PC-9 (cell line): ENCODE measurements at places on chromosomes 4 and X. TPM values are rescaled to one million over a fixed set of nuclear protein-coding genes. Genes with fewer than 3 reads are reported as not detected.

GRCh38 chr4:40196724-40197281 lies at the start of gene RHOH:
Gene RHOH (plus strand): TSS chr4:40197031. CDS start chr4:40243387, 46,356 bp downstream.
- no peak for DNase-seq

DNA sequence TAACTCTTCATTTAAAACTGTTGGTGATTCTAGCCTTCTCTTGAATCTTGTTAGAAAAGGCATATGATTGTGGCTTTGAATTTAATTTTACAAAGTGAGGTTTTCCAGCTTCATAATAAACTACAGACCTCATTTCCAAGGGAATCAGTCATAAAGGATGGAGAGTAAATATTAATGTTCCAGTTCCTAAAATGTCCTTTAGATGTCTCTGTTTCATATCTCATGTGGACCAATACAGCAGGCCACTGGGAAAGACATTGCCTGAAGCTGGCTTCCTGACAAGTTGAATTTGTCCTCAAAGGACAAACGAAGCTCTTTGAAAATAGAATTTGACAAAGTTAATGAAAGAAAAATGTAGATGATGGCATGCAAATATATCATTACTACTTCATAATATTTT lies 125.4 kb downstream of the ZNF330 start:
- no peak for DNase-seq

GRCh38 chr4:66376396-66376795 lies 706.1 kb upstream of the EPHA5 start:
- DNase-seq: no peak

GRCh38 chr4:180028682-180029081 lies 2214.5 kb upstream of the TENM3 start:
- peak; percentile 8 for DNase-seq

- no peak for DNase-seq
Observed at GRCh38 chrX:11382930-11383329, 89.7 kb downstream of the AMELX start.

DNA sequence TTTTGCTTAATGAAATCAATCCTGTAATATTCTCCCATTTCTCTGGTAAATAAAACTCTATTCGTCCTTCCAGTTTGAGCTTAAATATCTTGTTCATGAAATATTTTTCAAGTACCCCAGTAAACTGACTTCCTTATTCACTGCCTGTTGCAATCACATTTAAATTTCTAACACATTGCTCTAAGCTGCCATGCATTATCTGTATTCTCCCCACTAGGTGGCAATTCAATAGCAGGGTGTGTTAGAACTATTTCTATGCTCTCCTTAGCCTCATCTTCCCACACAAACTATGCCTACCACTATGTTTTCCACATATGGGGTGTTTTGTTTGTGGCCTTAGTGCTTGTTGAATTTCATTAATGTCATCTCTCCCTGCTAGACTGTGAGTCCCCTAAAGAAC lies 377.1 kb upstream of the HS3ST1 start:
- DNase-seq: no peak

GRCh38 chr4:167966143-167966542 lies 126.2 kb upstream of the ANXA10 start:
- no peak for DNase-seq

DNA sequence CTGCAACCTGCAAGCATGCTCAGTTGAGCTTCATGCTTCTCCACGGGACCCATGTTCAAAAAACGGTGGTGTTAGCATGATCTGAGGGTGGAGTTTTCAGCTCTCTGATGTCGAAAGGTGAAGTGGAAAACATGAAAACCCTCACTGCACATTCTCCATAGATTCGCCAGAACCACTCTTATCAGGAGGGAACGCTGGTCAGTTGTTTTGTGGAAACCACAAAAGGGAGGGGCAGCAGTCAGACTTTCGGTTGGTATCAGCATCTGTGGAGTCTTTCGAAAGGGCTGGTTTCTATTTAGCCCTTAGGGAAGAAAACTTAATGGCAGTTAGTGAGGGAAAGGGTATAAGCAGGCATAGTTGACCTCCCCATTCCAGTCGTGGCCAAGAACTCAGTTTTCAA lies 12.6 kb downstream of the PPA2 start:
- peak; percentile 76 for DNase-seq

- DNase-seq: no peak
Observed at GRCh38 chrX:6386837-6387236, 148.1 kb downstream of the VCX3A start.

GRCh38 chr4:169821402-169821801 lies 63.7 kb upstream of the HPF1 start:
- no peak for DNase-seq

DNA sequence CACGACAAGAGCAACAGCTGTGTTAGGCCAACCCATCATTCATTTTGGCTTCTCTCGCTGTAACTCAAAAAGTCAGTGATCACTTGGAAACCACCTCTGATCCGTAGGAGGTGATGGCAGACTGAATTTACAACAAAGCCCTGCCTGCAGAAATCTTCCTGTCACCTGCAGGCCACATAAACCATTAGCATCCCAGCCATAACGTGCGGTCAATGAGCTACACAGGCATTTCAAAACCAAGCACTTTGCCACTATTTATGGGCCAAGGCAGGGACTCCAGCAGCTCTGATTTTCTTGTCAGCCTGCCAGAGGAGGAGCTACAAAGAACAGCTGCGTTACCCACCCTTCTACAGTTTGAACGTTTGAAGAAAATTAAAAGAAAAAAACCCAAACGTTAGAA lies 228.1 kb upstream of the PPARGC1A start:
- DNase-seq: no peak

GRCh38 chr4:85861064-85861765 lies 386.3 kb downstream of the ARHGAP24 start:
- DNase-seq: no peak

DNA sequence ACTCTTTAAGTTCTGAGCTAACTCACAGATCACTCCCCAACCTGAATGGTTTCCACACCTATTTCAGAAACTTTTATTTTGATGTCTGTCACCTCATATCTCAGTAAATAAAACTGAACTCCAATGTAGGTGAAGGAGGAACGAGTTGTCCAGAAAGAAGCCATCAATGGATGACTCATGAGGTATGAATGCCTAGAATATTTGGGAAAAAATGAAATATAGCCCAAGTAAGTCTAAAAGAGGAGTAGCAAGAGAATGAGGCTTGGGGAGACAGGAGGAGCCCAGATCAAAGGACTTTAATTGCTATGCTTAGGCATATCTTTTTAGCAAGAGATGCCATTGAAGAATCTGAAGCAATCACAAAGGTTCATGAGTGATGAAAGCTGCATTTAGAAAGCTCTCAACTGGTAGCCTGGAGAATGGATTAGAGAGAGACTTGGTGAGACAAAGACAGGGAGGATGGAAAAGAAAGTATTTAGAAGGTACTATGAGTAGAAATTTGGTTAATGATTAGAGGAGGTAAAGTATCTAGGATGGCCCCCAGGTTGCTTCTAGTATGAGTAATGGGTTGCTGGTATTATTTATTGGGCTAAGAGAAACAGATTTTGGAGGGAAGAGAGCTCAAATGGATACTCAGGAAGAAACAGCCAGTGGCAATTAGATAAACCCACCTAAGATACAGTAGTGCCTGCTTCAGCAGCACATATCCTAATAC lies 39.4 kb downstream of the NOCT start:
- no peak for DNase-seq

DNA sequence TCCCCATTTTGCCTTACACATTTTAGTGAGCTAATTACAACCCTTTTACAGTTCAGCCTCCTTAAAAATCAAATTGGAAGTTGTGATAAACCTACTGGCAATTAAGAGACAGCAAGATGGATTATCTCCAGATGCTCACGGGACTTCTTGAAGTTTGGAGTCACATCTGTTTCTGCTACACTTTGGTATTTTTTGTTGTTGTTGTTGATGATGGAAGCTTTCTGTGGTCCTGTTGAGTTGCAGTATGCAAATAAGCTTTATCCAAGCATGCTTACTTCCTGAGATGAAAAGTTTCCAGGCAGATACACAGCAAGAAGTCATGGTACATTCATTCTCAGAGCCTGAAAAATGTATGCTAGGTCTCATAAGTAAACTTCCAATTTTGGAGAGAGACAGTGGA lies 670.0 kb upstream of the AMOT start:
- no peak for DNase-seq

DNA sequence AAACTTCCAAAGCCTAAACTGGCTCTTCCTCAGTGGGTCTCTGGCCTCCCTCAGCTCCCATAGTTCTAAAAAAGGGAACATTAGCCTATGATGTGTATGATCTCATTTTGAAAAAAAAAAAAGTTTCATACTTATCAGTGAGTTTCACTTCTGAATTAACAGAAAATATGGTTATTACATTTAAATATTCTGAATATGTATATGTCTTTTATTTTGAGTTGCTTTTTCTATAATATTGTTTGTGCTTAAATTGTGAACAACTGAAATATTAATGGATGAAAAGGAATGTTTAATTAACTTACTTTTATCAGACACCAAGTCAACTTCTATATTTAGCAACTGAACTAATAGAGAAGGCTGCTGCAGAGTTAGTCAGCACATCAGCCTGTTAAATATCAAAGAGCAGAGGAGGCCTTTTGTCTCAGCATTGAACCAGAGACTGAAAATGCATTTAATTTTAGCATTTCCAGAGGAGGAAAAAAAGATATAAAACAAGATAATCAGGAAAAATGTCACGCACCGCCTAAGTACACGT lies 20.4 kb upstream of the FHL1 start:
- DNase-seq: no peak

DNA sequence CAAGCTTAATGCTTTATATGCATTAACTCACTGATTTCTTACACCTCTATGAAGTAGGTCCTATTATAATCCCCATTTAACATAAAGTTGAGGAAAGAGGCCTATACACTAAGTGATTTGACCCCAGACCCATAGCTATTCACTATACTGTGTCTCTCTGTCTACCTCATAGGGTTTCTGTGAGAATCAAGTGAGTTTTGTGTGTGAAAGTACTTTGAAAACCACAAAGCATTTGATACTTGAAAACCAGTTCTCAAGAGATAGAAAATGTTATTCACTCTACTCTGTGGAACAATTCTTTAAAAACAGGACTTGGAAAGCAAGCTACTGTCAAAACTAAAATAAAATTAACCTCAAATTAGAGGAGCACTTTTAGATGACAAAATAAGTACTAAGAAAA lies 35.0 kb downstream of the SHROOM3 start:
- DNase-seq: no peak

DNA sequence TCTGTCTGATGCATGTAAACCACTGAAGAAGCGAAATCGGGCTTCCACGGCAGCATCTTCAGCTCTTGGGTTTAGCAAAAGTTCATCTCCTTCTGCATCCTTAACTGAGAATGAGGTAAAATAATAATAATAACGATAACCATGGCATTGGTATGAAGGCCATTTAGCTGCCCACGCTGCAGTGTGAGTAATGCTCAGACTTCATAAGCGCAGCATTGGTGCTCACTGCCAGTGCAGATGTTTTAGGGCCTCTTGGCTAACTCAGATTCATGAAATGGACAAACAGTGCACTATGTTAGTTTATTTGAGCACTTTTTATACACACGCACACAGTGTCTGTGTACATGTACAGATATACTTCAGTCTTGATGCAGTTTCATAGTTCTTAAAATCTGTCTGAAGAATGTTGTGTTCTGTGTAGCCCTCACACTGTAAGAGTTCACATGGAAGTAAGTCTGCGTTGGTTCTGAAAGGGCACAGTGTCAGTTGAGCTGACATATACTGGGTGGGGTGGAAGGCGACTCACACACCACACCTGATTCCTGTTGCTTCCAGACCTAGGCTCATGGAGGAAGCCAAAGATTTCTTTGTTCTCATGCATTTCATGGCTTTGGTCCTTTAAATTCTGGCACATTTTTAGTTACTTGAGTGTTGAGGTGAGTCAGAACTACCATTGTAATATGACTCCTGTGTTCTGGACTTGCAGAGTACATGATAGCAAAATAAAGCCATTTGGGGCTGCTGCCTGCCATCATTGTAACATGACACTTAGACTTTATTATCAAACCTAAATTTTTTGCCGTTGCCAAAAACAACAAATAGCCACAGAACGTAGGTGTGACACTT lies 68.7 kb downstream of the NSD2 start:
- peak; percentile 52 for DNase-seq

DNA sequence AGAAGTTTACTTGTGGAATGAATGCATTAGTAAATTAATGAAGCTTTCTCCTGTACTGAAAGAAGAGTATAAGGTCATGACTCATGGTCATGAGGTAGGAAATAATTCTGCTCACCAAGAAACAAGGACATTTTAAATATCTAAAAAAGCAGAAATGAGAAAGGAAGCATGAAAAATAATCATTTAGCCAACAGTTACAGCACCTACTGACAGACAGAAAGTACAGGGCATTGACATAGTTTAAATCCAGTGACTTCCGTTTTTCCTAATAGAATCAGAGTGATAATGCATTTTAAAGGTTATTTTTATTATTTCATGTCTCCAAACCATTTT lies 30.5 kb upstream of the ACSL1 start:
- no peak for DNase-seq

GRCh38 chr4:183101956-183102480 lies 3.0 kb downstream of the WWC2 start:
- no peak for DNase-seq

GRCh38 chr4:69984030-69984443 lies 11.7 kb upstream of the STATH start:
- peak; percentile 46 for DNase-seq

DNA sequence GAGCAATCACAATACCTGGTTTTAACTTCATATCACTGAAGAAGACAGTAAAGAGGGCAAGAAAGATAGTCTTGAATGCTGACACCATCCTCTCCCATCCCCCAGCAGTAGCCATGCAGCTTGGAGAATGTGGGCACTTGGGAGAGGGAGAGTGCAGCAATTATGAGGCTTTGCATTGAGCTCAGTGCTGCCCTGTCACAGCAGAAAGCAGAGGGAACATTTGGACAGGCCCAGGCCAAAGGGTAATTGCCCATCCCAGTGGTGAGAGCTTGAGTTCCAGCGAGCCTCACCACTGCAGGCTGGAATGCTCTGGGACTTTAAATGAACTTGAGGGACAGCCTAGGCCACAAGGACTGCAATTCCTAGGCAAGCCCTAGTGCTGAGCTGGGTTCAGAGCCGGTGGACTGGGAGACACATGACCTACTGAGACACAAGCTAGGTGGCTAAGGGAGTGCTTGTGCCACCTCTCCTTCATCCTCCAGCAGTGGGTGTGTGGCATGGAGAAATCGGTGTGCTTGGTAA lies 36.3 kb downstream of the CORIN start:
- DNase-seq: no peak

DNA sequence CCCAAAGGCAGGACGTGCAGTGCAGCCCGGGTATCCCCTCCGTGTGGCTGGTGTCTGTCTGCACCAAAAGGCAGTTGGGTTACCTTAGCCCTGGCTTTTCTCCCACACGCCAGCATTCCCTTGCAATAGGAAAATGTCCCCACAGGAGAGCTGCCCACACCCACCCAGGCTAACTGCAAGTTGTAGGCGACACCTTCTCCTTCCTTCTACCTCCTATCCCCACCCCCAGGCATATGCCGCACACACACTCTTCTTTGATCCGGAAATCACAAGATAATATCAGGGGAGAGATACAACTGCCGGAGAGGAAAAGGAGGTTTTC lies 444 bp upstream of the APBB2 start:
- no peak for DNase-seq

DNA sequence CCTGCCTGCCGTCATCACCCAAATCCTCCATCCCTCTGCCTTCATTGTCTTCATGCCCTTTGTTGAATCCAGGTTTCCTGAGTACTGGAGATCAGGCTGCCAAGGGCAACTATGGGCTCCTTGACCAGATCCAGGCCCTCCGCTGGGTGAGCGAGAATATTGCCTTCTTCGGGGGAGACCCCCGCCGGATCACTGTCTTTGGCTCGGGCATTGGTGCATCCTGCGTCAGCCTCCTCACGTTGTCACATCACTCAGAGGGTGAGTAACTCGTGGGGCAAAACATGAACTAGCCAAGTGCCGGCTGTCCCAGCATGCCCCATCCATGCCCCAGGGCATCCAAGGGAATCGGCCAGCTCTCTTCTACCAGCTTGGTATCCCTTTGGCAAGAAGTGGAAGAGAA lies 19.4 kb downstream of the NLGN3 start:
- DNase-seq: no peak

The RHOXF1 gene
- total RNA-seq: 0.81 TPM in 1 of 2 replicates, not detected in the other

The YY2 gene
- total RNA-seq: 2.0 and 2.1 TPM in 2 replicates
